Activated T-cell treated with anti-CD3 and anti-CD28 coated beads for 48 hours (primary cell): ENCODE measurements at places on chromosomes 3 and 15.

GRCh38 chr15:64447536-64448315 is 12.7 kb upstream of the ZNF609 start:
- no peak for DNase-seq

DNA sequence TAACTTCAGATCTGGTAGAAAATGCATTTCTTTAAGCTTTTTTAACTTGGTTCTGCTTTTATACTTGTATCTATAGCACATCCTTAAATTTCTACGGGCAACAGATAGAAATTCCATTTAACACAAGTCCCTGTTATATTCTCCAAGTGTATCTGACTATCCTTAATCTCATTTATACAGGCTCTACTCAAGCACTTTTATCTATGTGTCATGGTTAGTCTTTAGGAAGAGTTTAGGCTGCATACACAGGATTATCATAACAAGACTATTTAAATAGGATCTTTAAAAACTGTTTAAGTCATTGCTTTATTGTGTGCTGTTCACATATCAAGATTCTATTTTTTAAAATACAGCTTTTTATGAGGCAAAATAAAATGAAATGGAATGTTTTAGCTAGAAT is 52.7 kb downstream of the SETD5 start:
- no peak for DNase-seq

DNA sequence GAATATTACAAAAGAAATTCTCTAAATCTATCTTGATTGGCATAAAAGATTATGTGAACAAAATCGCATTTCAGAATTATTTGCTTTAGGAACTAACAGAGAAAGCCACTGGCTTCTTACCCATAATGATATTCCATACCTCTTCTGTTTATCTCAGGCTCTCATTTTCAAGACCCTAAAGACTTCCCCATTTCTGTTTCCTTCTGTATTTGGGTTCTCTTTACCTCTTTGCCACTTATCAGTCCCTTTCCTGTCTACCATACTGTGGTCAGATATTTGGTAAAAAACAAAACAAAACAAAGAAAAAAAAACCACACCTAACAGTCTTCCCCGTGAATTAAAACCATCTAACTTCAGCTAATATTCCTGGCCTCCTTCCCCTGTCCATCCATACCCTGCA is 108.5 kb downstream of the LRRC28 start:
- no peak for DNase-seq

DNA sequence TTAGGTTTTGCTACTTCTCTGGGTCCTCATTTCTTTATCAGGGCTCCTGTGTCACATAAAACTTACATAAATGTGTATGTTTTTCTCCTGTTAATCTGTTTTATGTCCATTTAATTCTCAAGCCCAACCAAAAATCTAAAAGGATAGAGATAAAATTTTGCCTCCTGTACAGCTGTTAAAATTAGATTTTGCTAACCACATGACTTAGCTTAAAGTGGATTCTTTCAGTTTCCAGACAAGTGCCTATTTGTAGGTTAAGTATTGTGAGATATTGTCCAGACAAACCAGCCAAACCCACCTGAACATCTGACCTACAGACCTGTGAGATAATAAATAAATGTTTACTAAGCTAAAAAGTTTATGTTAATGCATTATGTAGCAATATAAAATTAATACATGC is 465.5 kb downstream of the SI start:
- DNase-seq = no peak

DNA sequence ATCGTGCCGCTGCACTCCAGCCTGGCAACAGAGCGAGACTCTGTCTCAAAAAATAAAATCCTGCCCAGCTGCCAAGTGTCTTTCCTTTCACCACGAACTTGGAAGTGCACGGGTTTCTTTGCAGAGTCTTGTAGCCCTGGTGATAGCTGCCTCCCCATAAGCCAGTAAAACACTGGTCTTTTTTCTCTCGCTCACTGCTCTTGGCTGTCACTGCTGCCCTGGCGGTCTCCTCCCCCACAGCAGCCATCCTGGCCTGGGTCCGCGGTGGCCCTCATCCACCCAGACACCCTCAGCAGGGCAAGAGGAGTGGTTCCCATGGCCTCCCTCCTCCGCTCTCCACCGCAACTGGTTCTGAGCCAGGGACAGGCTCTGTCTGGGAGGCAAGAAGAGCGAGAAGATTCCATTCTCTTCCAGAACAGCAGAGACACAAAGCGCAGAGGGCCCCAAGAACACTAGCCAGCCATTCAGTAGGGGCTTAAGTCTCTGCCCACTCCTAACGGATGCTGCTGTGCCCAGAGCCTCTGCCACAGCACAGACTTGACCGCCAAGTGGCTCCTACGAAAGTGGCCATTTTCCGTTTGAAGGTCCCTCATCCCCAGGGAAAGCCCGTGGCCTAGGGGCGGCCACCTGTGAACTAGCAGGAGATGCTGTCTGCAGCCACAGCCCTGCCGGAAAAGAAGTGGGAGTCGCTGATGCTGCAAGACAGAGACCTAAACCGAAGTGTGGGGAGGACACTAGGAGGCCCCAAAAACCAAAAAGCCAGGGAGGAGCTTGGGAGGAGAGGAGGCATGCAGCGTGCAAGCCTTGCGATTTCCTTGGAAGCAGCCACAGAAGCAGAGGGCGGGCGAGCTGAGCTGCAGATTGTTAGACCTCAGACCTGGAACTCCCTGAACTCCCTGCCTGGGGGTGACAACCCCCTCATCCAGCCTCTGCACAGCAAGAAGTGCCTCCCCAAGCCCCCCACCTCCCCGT is 44.1 kb downstream of the KLHL25 start:
- no peak for DNase-seq

DNA sequence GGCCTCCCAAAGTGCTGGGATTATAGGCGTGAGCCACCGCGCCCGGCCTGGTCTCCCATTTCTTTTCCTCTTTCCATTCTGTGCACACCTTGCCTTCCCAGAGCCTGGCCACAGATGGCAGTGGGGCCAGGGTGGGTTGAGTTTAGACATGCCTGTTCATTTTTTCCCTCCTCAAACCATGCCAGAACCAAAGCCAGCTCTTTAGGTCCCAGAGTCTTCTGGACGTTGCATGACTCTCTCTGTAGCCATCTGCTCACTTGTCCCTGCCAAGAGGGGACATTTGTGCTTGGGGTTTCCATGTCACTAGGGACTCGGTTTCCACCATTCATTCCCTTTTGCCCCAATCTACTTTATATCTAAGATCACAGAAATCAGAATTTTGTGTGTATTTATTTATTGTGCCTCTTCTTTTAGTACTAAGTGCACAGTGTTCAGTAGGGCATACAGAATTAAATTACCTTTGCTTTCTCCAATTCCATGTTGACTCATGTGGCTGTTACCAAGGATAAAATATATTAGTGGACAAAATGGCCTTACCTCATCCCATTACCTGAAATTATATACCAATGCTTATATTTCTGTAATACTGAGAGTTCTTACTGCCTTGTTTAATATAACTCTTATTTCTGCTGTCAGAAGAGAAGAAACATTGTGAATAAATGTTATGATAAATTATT is 49.6 kb downstream of the USP13 start:
- no peak for DNase-seq

GRCh38 chr15:39746176-39746575 is 36.5 kb downstream of the FSIP1 start:
- no peak for DNase-seq

GRCh38 chr3:146813496-146813895 is 208.3 kb upstream of the PLSCR5 start:
- no peak for DNase-seq

GRCh38 chr3:62951037-62951613 is 75.9 kb upstream of the CADPS start:
- DNase-seq = no peak

DNA sequence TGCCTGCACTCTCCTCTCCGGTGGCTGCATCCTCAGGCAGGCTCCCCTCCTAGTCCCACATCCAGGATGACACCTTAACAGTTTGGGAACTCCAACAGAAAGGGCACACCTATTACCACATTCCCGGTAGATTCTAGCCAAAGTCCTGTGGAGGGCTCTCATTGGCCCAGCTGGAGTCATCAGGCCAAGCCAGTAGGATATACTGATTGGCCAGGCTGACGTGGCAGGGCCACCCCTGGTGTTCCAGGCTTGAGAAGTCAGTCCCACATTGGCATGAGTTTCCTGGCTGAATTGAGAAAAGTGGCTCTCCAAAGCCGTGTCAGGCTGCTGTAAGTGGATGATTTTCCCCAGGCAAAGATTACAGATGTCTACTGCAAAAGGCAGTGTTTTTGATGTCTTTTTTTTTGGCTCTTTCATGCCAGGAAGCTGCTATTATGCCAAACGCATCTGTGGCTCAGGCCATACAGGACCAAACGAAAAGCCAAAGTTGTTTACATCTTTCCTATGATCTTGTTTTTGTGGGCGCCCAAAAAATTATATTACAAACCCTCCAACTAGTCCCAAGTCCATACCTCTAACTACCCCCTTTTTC is 6.6 kb upstream of the BLM start:
- DNase-seq = no peak

GRCh38 chr3:141176775-141177174 is 54.9 kb upstream of the PXYLP1 start:
- no peak for DNase-seq

DNA sequence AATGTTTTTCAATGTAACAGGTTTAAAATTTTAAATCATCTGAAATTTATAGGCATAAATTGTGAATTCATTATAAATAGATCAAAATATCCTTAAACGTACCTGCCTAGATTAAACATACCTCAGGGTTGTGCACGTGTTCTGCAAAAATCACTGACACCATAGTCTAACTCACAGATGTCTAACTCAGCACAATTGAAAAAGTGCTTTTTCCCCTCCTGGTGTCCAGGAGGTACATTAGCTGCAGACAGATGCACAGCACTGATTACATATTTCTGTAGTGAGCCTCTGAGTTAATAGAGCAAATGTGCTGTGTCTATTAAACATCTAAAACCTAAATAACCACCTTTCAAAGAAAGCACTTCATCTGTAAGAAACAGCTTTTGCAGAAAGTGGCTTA is 10.7 kb downstream of the UQCC5 start:
- DNase-seq = no peak

GRCh38 chr3:40988468-40988867 is 210.8 kb upstream of the CTNNB1 start:
- no peak for DNase-seq

DNA sequence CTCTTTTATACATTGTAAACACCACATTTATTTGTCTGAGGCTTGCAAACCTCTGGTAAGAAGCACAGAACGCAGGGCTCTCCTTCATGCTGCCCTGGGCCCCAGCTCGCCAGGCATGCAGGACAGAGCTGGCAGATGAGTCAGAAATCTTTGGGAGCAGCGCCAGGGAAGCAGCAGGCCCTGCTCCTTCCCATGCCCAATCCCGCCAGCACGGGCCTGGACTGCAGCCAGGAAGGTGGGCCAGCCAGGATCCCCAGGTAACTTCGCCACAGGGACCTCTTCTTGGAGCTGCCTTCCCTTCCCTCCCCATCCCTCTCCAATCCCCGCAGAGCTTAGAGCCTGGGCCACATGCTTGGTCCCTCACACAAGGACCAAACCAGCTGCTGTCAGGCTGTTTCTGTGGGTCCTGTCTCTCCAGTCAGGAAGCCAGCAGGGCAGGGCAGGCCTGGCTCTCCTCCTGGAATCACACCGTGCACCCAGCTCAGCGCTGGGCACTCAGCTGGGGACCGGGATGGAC is 8.8 kb downstream of the STOML1 start:
- DNase-seq = no peak

GRCh38 chr3:18813300-18813699 is 335.0 kb upstream of the KCNH8 start:
- no peak for DNase-seq

DNA sequence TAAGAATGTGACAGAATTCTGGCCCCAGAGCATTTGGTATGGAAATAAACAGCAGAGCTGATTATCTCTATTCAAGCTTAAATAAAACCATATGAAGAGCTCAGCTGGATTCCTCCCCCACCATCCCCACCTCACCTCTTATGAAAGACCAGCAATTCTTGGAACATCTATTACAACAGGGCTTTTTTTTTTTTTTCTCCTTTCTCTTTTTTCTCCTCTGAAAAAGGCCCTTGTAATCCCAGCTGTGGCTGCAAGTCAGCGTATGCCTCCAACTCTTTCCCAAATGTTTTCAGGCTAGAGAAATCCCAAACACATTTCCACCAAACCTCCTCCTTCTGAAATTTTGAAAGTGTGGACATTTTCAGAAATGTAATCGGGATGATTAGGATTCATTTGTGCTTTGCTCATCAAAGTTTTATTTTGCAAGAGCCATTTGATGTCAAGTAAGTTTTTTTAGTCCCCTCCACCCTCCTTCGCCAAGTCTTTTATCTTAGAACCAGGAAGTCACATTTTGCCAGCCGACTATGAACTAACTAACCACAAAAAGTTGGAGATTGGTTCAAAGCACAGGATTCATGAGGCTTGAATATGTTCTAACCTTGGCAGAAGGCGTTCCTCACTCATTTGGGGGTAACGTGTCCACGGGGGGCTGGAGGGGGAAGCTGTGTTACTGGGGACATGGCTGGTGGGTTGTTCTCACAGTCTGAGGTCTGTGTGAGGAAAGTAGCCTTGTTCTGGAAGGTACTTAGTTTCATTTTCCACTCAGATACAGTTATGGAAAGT is 142.0 kb upstream of the PDZRN3 start:
- DNase-seq = no peak

DNA sequence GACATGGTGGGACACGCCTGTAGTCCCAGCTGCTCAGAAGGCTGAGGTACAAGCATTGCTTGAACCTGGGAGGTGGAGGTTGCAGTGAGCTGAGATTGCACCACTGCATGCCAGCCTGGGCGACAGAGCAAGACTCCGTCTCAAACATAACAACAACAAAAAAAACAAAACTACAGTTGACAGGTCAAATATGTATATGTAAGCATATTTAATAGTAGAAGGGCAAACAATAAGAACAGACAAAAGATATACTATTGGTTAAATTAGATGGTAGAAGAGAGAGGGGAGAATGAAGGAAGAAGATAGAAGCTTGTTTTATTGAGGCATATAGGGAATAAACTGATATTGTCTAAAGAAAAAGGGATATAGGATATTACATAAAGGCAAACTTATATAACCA is 247.1 kb downstream of the KLF13 start:
- no peak for DNase-seq

GRCh38 chr3:172919297-172919683 is 168.8 kb downstream of the ECT2 start:
- no peak for DNase-seq

GRCh38 chr3:172581757-172582166 is 58.5 kb upstream of the TNFSF10 start:
- DNase-seq = no peak

GRCh38 chr3:156820692-156821080 is 5.5 kb upstream of the LEKR1 start:
- DNase-seq = no peak

DNA sequence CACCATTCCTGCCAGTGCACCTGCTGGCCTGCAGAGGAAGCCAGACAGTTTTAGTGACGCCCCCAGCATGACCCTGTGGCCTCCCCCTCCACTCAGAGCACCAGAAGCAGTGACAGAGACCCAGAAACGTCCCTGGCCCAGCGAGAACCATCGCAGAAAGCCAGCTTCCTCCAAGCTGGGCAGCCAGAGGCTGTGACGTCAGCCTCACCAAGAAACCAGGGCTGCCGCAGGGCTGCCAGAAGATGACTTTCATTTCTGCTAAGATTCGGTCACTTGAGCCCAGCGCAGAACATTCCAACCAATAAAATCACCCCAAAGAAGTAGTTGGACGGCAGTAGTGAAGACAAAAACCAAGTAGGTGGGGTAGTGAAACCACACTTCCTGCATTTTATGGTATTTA is 29.6 kb upstream of the RPL32 start:
- no peak for DNase-seq
